ENCODE measurements at places on chromosomes 2 and 18.

DNA sequence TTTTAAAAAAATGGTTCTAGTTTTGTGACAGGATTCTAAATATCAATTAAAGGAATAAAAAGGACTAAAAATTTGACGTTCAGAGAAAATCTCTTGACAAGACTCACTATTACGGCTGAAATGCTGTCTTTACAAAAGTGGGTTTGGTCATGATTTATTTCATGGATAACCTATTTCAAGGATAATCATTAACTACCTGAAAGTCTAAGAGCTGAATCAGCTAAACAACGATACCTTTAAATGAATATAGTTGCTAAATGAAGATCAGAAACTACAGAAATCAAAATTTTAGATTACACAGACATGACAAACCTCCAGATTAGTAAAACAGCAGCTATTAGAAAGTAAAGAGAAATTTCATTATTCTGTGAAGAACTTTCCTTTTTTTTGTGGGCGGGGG is 35.7 kb downstream of the RTTN start:
- no peak for DNase-seq

DNA sequence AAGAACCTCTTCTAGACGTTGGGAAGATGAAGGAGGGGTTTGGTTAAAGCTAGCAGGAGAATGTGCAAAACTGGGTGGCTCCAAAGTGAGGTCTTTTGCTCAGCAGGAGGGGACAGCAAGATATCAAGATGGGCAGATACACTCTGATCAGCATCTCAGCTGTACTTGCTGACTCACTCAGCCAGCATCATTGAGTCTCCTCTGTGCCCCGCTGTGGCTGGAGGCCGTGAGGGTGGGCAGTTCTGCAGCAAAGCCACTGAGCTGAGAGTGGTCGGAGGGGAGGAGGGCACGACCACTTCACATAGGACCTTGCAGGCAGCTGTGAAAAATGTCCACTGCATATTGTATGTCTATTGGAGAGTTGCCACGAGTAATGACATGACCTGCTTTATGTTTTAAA is 152.0 kb downstream of the CAPN13 start:
- no peak for DNase-seq

- DNase-seq = peak; percentile 6
Observed at GRCh38 chr2:71700658-71701397, 247.5 kb downstream of the DYSF start.

- DNase-seq = no peak
Observed at GRCh38 chr18:65983750-65984149, 232.9 kb downstream of the CDH7 start.

GRCh38 chr2:238458651-238459050 is 31.9 kb downstream of the ASB1 start:
- no peak for DNase-seq

- DNase-seq = no peak
Observed at GRCh38 chr18:48848641-48849143, 102.1 kb downstream of the SMAD7 start.

- DNase-seq = no peak
Observed at GRCh38 chr2:15931319-15931890, 8.9 kb upstream of the MYCN start.

- no peak for DNase-seq
Observed at GRCh38 chr2:184520441-184520840, 77.9 kb upstream of the ZNF804A start.

DNA sequence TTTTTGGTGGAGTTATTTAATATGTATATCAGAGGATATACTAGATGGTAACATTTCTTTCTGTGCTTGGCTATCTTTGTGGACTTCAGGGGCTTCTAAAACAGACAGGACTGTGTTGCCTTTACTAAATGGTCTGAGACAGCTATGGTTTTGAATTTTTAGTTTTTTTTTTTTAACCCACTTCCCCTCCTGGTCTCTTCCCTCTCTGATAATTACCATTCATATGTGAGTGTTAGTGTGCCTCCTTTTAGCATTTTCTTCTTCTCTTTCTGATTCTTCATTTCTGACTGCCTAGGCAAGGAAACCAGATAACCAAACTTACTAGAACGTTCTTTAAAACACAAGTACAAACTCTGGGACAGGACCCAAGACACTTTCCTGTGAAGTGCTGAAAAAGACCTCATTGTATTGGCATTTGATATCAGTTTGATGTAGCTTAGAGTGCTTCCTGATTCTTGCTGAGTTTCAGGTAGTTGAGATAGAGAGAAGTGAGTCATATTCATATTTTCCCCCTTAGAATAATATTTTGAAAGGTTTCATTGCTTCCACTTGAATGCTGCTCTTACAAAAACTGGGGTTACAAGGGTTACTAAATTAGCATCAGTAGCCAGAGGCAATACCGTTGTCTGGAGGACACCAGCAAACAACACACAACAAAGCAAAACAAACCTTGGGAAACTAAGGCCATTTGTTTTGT is 52.7 kb downstream of the SMAD4 start:
- DNase-seq = no peak

- no peak for DNase-seq
Observed at GRCh38 chr2:188983427-188984064, 9.4 kb downstream of the COL3A1 start.

DNA sequence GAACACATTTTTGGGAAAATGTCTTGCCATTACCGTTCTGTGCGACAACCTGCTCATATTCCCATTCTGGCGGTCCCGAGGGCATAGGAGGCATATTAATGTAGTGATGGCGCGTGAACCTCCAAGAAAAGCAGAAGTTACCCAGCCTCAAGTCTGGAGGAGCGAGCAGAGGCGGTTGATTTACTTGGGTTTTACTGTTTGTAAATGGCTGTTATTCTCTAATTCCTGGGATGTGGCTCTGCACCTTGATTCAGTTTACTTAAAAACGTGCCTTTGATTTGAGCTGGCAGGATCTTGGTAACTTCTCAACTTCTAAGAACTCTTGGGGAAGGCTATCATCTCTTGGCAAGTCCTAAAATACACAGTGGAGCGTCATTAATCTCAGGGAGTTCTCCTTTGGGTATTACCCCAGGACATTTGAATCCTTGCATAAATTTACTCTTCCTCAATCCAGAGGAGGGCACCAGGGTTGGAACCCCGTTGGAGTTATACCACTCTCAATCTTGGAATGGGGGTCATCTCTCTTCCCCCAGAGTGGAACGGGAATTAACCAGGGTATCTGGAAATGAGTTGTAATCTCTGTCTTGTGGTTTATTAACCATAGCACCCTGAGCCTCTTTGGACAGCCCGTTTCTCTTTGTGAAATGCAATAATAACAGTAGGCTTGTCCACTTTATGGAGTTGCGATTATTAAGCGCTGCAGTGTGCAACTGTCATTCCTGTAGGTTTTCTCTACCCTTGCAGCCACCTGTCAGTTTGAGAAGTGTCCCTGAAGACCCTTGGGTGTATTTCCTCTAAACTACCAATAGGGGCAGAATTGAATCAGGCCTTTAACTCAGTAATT is 2.1 kb downstream of the HK2 start:
- peak; percentile 48 for DNase-seq

DNA sequence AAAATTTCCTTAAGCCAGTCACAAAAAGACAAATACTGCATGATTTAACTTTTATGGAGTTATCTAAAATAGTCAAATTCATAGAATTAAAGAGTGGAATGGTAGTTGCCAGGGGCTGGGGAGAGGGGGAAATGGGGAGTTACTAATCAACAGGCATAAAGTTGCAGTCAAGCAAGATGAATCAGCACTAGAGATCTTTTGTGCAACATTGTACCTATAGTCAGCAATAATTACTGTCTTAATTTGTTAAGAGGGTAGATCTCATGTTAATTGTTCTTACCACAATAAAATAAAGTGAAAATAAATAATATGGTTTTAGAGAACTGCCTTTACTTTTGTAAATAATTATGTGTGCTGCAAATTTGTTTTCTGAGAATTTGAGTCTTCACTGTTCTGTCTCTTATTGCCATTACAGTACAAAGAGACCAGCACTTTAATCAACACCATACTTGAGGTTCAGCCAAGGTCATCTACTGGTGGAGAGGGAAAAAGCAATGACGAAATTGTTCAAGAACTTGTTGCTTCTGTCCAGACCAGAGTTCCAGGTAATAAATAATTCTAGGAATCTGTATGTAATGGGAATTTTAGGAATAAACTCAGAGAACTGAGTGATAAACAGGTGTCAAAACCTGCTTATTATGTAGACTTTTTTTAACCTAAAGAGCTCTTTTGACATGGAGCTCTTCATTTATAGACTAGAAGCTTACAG is 75.5 kb downstream of the TRABD2A start:
- DNase-seq = no peak

DNA sequence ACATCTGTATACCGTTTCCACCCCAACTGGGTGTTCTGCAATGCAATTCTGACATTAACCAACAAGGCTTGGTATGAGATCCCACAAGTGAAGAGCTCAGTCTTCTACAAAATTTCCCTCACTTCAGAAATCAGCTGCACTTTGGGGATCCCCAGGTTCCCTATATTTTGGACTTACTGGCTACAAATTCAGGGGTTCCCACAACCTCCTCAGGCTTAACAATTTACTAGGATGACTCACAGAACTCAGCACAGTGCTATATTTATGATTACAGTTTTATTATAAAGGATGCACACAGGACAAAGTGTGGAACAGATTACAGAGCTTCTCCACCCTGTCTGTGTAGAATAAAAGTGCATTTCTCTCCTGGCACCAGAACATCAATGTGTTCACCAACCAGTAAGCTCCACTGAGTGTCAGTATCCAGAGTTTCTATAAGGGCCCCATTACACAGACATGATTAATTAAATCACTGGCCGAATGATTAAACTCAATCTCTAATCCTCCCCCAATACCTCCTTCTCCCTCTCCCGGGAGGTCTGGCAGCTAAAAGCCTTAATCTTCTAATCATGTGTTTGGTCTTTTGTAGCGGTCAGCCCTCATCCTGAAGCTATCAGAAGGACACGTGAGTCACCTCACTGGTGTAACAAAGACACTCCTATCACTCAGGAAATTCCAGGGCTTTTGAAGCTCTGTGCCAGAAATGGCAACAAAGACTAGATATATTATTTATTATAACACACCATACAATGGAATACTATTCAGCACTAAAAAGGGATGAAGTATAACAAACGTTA is 84.6 kb downstream of the SLC66A3 start:
- DNase-seq = peak; percentile 61

- no peak for DNase-seq
Observed at GRCh38 chr2:182933629-182934028, 67.2 kb upstream of the FRZB start.

DNA sequence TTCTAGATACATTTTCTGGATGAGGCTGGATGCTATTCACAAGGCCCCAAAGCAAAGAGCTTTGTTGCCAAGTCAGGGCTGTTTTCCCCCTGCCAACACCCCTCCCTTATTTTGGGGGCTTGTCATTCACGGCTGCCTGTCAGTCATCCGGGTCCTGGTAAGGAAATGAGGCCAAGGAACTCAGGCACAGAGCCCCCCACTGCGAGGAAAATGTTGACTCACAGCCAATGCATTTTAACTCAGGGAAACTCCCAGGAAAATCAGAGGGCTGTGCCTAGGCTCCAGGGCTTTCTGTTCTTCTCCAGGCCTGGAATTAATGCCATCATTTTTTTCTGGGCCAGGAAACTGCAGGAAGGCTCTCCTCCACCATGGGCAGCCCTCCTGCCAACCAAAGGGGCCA is 241.1 kb downstream of the SMAD2 start:
- no peak for DNase-seq

- DNase-seq = no peak
Observed at GRCh38 chr2:172842511-172843265, 107.0 kb downstream of the RAPGEF4 start.

- DNase-seq = no peak
Observed at GRCh38 chr2:72871060-72871459, 16.1 kb upstream of the SPR start.

DNA sequence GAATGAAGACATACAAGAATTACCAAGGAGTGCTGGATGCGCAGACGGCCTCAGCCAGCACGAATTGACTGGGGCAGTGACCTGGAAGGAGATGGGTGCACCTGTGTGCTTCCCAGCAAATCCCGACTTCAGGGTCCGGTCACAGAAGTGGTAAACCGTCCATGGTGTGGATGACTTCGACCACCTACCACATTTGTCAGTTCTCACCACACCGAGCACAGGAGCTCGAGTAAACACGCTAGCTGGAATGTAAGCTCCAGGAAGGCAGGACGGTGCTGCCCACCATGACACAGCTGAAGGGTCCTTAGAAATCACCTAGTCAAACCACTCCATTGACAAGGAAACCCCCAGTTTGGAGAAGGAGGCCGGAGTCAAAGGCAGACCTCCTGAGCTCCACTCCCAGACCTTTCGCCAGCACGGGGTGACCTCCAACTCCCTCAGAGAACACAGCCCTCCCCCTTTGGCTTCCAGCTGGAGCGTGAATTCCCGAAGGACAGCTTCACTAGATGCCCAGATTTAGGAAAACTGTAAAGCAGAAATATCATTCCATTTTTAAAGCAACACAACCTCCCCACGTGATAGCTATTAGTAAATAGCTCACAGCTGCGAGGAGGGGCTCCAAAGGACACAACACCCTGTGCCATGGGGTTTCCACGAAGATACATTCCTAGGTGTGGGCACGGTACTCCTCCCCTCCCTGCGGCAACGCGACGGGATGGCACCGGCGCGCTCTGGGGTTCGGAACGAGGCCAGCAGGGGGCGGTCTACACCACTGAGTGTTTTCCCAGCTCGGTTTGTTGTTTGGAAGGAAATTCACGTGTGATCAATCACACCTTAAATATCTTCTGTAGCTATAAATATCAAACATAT is 34.1 kb upstream of the GNAL start:
- peak; percentile 66 for DNase-seq

DNA sequence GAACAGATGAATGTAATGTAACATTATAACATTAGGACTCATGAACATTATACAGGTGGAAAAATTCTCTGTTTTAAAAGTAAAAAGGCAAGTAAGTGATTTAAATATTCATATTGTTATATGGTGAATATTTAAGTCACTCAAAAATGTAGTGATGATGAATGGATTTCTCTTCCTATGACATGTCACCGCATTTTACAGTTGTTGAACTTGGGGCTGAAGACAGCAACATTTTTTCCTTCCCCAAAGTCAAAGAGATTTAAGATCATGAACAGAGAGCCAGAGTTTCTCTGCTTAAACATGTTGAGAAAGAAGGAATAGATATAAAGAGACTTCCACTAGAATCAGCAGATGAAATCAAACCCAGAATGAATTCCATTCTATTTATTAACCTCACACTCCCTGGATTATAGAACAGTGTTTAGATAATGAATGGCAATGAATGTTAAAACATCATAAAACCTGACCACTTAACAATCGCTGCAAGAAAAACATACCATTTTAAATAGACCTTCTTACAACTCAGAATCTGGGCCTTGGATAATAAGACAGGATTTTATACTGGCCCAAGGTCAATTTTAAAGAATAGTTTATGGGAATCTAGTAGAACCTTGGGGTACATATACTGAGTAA is 163.6 kb upstream of the SIX2 start:
- DNase-seq = no peak

DNA sequence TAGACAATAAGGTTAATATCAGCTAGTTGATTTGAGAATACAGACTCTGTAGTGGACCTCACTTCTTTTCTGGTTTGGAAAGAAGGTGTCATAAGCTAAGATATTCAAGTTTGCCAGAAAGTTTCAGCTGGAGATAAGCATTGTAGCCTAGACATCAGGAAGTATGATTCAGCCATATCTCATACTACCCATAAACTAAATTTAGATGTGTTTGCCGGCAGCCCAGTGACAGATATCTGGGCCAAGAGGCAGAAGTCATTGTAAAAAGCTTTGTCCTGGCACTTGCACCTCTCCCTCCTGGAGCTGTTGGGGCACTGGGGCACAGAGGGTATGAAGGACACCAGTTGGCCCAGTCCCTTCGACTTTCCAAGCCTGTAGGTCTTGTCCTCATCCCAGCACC is 128.0 kb downstream of the EPHA4 start:
- DNase-seq = no peak
